ENCODE measurements at places on chromosomes 5 and 9.
A peak's percentile ranks its signal among the peaks of the same experiment; 100 is the strongest.

- no peak for DNase-seq
These were observed 81.8 kb upstream of the FAM120A start for GRCh38 chr9:93369686-93370085.

DNA sequence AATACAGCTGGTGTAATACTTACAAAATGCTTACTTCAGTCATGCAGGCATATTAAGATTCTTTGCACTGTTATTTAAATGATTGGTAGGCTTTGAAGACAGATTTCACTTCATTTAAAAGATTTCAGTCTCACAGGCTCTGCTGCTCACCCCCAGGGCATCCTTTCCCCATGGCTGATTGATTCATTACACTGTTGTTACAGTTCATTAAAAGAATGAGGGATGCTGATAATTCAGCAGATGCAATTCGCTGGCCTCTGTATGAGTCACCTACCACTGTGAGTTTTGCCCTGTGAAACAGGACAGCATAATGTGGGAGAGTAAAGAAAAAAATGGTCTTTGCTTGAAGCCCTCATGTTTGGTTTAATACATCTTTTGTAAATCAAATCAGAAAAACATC, 246.9 kb downstream of the CYLC2 start:
- peak; percentile 53 for DNase-seq

GRCh38 chr5:346229-346935, 24.9 kb downstream of the AHRR start:
- no peak for DNase-seq

DNA sequence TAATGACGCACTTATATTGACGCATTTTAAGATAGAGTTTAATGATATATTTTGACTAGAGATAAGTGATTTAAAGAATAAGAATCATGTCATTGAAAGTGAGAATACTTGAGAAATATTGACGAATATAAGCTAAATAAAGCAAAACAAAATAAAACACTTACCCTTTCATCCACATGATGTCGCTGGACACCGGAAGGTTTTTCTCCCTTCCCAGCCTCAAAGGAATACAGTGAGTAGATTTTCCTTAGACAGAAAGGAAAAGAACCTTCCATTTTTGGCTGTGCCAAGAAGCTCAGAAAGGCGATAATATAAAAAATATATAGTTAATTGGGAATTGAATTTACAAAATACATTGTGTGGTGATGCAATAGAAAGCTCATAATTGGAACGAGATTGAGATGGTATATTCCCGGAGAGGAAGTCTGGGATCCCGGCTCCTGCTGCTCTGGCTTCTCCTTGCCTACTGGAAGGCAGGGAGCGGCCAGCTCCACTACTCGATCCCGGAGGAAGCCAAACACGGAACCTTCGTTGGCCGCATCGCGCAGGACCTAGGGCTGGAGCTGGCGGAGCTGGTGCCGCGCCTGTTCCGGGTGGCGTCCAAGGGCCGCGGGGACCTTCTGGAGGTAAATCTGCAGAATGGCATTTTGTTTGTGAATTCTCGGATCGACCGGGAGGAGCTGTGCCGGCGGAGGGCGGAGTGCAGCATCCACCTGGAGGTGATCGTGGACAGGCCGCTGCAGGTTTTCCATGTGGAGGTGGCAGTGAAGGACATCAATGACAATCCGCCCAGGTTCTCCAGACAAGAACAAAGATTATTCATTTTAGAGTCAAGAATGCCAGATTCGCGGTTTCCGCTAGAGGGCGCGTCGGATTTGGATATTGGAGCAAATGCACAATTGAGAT, at the start of gene PCDHA5:
TSS of gene PCDHA5 (plus strand) at position 239 of the 906 bp plus-strand sequence.
- peak; percentile 19 for DNase-seq

GRCh38 chr9:135447126-135447525, 32.5 kb upstream of the PPP1R26 start:
- no peak for DNase-seq
